NCI-H526 treated with DMSO at 0.1 percent for 48 hours (cell line): ENCODE measurements at places on chromosomes 1 and 21.

DNA sequence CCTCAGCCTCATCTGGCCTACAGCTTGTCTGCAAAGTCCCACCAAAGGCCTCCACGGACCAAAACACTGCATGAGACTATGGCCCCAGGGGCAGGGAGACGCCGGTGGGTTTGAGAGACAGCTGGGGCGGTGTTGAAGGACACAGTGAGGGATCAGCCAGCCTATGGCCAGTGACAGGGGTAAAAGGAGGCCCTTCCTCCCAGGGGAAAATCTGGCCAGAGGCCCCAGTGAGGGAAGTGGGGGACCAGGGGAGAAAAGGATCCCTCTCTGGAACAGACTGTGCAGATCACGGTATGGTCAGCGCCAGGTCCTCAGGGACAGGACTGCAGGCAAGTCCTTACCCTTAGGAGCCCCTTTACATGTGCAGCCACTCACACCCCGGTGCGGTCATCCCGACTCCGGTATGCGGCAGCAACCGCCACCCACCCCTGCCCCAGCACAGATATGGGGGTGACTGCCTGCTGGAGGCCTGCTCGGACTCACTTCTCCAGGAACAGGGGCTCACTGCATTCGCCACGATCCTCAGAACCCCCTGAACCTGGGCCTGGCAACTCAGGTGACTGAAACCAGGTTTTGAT is 1.3 kb downstream of the CERS2 start:
- DNase-seq, result no peak

GRCh38 chr1:206117151-206117948 is at the start of gene AVPR1B:
Gene AVPR1B (minus strand): TSS chr1:206117388. CDS start chr1:206116890, 498 bp downstream.
- DNase-seq, result peak; percentile 32

DNA sequence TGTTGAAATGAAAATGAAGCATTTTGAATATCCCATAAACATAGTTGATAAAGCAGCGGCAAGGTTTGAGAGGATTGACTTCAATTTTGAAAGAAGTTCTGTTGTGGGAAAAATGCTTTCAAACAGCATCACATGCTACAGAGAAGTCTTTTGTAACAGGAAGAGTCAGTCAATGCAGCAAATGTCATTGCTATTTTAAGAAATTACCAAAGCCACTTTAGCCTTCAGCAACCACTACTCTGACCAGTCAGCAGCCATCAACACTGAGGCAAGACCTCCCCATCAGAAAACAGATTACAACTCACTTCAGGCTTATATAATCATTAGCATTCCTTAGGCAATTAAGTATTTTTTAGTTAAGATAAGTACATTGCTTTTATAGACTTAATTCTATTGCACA is 33.8 kb upstream of the FCRL3 start:
- DNase-seq, result no peak

GRCh38 chr1:19974822-19975416 is 4.5 kb downstream of the PLA2G2A start:
- DNase-seq, result peak; percentile 8

DNA sequence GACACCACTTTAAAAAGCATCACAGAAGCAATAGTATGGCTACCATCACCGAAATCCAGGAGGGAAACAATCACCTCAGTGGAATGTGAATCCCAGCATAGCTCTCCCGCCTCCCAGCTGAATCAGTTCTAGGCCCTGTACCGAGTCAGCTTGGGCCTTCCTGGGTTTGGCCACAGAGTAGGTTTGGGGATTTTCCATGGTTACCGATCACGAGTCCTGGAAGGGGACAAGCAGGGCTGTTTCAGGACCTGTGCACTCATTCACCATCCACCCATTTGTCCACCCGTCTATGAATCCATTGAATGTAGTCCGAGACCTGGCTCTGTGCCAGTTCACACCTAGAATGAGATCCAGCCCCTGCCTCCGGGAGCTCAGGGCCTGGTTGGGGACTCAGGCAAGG is 94.2 kb downstream of the ARHGEF10L start:
- no peak for DNase-seq

- DNase-seq, result peak; percentile 57
These were observed at the start of gene SLC44A3 for GRCh38 chr1:94819945-94820746. Gene SLC44A3 (plus strand): TSS chr1:94820357. CDS start chr1:94820452, 95 bp downstream.

DNA sequence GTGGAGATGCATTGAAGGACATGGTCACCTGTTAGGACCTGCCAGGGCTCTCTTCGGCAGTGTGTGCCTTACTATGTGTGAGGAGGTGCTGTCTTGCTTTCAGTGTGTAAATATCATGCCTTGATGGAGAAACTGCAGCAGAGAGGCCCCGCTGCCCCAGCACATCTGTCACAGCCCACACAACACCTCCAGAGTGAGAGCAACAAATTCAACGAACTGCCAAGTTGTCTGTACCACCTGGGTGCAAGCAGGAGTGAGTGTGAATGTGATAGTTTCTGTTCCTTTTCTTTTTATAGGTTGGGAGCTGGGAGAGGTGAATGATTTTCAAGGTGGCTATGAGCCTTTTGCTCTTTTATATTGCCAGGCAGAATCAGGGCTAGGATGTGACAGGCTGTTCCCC is 114.6 kb upstream of the KIAA0040 start:
- DNase-seq, result no peak
